ENCODE measurements at places on chromosomes 2 and 18.
A peak's percentile ranks its signal among the peaks of the same experiment; 100 is the strongest.

DNA sequence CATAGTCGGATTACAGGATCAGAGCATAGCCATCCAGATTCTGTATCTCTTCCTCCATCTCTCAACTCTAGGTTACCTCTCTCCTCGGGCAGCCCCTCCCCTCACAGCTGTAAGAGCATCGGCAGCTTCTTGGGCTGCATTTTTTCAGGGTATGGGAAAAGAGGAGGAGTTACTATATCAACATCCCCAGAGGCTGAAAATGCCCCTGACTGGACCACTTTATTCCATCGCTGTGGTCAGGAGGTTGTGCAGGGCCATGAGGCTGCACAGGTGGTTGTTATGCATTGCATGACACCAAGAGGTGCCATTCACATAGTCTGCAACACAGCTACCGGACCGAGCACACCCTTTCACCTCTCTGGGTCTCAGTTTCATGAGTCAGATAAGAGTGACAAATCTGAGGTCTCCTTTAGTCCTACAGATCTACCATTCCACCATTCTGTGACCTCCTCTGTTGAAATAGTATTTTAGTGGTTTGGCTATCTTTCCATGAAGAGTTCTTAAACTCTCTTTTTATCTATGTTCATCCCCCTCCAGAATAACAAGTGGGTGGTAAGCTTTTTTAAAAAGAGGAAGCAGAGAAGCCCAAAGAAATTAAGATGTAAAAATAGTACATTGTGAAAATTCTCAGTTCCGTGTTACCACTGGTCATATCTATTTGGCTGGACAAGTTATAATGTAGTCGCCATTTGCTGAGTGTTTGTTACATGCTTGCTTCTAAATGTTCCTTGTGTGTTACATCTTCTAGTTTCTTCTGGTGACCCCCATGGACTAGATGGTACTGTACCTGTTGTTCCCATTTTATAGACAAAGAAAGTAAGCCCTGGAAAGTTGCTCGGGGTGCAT lies 56.6 kb upstream of the SLC1A4 start:
- no peak for DNase-seq

GRCh38 chr2:172947461-172948153 lies 128.0 kb upstream of the MAP3K20 start:
- DNase-seq = no peak

DNA sequence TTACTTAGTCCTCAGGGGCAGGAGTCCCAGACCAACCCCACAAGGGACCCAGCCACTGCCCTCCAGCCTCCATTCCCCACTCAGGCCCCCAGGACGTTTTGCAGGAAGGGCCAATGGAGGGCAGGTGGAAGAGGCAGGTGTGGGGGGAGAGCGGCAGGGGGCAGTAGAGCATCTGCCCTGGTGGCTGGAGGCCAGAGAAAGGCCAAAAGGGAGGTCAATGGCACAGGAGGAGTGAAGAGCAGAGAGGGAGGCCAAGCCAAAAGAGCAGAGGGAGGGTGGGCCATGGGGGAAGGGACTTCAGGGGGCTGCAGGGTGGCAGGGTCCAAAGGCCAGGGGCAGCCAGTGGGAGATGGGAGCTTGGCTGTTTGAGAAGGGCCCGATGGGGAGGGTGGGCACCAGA lies 17.3 kb upstream of the GPR55 start:
- DNase-seq = no peak

DNA sequence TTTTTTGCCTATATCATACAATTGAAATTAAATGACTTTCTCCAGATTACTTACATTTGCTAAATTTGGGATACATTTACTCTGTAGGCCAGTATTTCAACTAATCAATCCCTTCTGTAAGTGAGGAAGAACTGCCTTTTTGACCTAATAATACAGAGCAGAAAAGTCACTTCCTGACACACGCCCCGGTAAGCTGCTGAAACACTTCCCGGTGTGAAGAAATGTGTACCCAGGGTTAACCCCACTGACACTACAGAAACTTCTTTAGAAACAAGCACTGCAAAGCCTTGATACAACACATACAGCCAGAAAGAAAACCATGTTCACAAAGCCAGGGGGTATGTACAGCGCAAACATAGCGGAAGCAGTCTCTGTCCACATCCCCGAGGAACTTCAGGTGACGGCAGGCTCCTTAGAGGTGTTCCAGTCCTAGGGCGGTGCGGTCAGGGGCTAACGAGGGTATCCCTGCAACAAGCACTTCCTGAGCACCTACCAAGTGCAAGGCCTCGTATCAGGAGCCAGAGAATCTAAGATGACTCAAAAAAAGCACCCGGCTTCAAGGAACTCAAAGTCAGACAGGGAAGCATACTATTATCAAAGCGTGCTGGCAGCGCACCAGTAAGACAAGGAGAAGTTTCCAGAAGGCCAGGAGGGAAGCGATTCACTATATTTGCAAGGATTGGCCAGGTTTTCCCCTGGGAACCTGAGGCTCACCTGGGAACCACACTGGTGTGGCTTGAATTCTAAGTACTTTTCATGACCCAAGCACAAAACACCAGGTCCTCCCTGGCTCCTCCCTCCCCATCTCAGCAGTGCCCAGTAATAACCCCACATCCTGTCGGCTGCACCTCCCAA lies 46.6 kb downstream of the ZNF516 start:
- no peak for DNase-seq

GRCh38 chr2:50535256-50535655 lies 496.7 kb downstream of the NRXN1 start:
- DNase-seq = no peak

- DNase-seq = peak; percentile 11
Observed at GRCh38 chr2:149741646-149742045, 154.1 kb upstream of the MMADHC start.

DNA sequence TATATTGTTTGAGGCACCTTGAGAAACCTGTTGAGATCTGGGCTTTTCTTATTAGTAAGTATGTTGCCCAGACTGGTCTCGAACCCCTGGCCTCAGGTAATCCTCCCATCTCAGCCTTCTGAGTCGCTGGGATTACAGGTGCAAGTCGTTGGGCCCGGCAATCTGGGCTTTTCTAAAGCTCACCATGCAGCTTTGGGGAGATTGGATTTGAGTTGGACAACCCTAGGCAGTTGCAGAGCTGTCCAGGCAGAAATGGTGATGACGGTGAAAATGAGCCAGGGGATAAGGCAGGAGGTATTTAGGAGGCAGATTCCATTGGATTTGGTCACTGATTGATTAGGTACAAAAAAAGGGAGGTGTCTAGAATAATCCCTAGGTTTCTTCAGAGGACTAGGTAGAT lies 16.2 kb downstream of the NEDD4L start:
- no peak for DNase-seq

- no peak for DNase-seq
Observed at GRCh38 chr18:46702471-46702870, 45.5 kb upstream of the LOXHD1 start.

DNA sequence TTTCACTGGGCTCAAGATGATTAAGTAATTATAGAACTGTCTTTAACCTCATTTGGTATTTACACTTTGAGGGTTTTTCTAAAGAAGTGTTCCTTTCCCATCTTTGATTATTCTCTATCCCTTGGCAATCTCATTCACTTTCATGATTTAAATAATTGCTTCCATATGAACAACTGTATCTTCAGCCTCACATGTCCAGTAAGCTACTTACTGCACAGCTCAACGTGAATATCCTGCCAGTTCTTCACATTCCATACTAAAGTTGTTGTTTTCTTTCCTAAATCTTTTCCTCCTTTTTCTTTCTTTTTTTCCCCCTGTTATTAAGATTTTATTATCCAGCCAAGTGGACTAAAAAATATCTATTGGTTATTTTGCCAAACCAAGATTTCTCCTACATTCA lies 37.7 kb downstream of the ZC3H15 start:
- no peak for DNase-seq

- peak; percentile 57 for DNase-seq
Observed at GRCh38 chr18:75923169-75923568, 495.7 kb upstream of the SMIM21 start.

DNA sequence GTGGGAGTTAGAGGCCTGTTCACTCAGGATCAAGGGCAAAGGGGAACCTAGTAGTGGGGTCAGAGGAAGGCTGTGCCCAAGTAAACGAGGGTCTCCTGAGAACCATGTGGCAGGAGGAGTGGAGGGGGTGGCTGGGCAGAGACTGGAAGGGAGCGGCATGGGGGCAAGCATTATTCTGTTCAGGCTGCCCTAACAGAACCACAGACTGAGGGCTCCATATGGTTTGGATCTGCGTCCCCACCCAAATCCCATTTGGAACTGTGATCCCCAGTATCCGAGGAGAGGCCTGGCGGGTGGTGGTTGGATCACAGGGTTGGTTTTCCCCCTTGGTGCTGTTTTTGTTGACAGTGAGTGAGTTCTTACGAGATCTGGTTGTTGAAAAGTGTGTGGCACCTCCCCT lies 287.0 kb downstream of the PHLPP1 start:
- no peak for DNase-seq

DNA sequence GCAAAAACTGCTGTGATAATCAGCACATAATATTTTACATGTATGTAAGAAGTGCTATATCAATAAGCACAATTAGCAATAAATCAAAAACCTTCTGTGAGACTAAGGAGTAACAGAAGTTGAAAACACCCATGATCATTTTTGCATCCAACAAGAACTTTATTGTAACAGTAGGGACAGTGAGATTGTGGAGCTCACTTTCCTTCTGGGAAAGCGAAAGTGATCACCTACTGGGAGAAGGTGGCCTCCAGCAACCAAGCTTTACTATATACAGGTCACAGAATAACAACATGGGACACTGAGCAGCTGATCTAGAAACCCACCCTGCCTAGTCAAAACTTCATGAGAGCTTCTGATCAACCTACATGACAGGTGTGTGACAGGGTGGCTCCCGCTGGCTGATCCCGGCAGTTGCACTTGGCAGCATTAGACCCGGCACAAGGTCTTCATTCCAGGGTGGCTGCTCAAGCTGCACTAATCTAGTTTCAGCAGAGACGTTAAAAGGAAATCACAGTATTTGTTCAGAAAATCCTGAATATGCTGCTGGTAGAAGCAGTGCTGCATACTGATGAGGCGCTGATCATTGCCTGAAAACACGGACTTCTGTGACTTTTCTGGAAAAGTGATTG lies 63.5 kb upstream of the ARL5A start:
- DNase-seq = no peak

DNA sequence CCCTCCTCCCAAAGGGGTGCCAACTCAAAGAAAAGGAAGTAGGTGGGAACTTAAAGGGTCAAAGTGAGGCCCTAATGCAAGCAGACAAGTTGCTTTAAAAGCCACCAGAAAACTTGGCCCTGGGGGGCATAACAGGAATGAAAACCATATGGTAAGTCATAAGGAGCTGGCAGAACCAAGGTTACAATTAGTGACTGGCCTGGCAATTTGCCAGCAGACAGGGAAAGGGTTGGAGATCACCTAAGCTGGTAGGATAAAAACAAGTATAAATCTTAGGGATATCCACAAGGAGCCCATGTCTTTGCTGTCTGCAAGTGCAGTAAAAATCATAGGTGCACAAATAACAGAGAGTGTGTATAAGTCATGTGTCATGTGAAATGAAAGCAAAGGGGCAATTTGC lies 256.7 kb upstream of the LRRTM4 start:
- DNase-seq = no peak

- no peak for DNase-seq
Observed at GRCh38 chr2:105600949-105601794, 143.5 kb upstream of the NCK2 start.

GRCh38 chr2:15938803-15939555 lies 1.4 kb upstream of the MYCN start:
- no peak for DNase-seq

GRCh38 chr2:141199711-141200110 lies 931.1 kb downstream of the LRP1B start:
- no peak for DNase-seq

DNA sequence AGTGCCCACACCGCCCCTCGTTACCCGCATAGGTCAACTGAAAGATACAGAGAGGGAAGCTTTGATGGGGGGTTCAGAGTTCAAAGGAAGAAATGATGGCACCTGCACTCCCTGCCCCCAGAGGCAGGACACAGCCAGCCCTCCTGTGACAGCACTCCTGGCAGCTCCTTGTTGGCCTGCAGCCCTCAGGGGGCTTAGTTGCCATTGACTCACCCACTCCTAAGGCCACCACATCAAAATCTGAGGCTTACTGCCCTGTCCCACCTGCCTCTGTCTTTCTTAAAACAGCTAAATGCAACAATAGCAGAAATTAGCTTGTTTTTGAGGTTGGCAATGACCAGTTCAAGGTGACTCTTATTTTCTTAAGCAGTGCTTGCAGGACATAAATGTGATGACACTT lies 31.6 kb upstream of the SLC35F6 start:
- no peak for DNase-seq

- no peak for DNase-seq
Observed at GRCh38 chr2:44954889-44955592, 13.5 kb downstream of the SIX3 start.

- DNase-seq = no peak
Observed at GRCh38 chr2:105038383-105039061, 653 bp downstream of the MRPS9 start.

DNA sequence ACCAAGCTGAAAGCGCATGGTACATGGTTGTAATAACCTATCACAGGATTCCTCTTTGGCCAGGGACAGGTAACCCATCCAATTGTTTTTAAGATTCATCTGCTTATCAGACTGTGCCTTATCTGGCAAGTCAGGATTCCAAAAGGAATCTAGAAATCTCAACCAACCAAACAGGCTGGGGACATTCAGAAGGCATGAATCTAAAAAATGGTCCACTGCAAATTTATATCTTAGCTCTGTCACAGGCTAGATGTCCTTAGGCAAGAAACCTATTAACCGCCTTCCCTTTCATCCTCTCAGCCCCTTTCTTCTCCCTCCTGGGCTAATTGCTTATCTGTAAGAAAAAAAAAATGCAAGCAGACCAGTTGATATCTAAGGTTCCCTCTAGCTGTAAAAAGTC lies 4.3 kb downstream of the LRP2 start:
- no peak for DNase-seq

GRCh38 chr2:160345071-160345764 lies 145.1 kb upstream of the ITGB6 start:
- DNase-seq = no peak

DNA sequence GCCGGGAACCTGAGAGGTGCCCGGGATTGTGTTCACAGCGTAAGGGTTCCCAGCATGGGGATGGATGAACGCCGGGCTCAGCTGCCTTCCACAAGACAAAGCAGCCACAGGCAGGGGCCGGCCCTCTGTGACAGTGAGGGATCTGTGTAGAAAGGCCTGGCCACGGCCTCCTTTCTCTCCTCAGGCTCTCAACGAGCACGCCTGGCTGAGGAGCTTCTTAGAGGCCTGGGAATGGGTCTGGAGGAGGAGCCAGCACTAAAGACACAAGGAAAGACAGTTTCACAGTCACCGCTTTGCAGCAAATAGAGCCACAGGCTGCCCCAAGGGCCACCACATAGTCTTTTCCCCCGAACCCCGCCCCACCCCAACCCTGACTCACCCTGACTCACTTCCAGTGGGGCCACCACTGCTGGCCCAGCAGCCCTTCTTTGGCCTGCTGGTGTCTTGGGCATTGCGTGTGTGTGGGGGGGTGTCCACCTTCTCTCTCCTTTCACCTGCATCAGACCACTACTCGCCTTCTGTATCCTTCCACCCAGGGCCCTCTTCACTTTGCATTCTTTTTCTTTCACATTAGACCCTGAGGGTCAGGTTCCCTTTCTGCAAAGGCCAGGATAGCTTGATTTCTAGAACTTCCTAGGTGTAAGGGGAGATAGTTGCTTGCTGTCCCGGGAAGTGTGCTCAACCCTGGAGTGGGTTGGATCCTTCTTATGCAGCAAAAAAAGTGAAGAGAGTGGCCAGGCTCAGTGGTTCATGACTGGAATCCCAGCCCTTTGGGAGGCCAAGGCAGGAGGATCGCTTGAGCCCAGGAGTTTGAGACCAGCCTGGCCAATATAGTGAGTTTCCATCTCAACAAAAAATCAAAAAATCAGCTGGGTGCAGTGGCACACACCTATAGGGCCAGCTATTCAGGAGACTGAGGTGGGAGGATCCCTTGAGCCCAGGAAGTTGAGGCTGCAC lies 19.3 kb upstream of the HPCAL1 start:
- peak; percentile 70 for DNase-seq

- no peak for DNase-seq
Observed at GRCh38 chr2:226619707-226620106, 179.9 kb downstream of the IRS1 start.

Data from T1000 (cell line).